ENCODE measurements at places on chromosomes 7 and 10. TPM values are rescaled to one million over a fixed set of nuclear protein-coding genes. Genes with fewer than 3 reads are reported as not detected.

Gene PDZD7
- total RNA-seq: 0.25 TPM

Gene VENTX
- 0.26 TPM for total RNA-seq

Gene MPP7
- total RNA-seq: 5.9 TPM

Gene MEST
- 2,085 TPM for total RNA-seq

Gene RNF133
- total RNA-seq: not detected

Gene EIF5AL1
- 0.73 TPM for total RNA-seq

Gene PAPOLB
- not detected for total RNA-seq

Gene PDSS1
- 31.8 TPM for total RNA-seq

Gene RPEL1
- not detected for total RNA-seq

Gene DIP2C
- 5.0 TPM for total RNA-seq

Gene MMD2
- total RNA-seq: not detected
